Stimulated activated CD4-positive, alpha-beta T cell treated with anti-CD3 and anti-CD28 coated beads, TNF-alpha, amount 100 ng/mL, for 4 hours (primary cell): ENCODE measurements at places on chromosomes 12 and 14.

DNA sequence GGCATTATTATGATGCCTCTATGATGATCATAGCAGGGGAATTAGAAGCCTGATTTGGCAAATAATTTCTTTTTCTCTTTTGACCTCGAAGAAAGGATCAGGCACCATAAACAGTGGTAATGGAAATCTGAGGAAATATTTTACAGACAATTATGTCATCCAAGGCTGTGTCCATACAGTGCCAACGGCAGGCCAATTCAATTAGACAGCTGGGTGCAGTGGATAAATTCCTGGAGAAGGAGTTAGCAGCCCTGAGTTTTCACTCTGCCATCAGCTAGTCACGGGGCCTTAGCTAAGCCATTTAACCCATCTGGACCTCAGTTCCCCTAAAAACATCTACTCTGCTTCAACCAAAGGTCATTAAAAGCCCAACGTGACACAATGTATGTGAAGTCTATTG is 4.1 kb downstream of the TPH2 start:
- no peak for DNase-seq

GRCh38 chr14:105223770-105224544 is 24.4 kb upstream of the BTBD6 start:
- no peak for DNase-seq

GRCh38 chr14:60590991-60591414 is 58.3 kb downstream of the SIX1 start:
- DNase-seq, result no peak

DNA sequence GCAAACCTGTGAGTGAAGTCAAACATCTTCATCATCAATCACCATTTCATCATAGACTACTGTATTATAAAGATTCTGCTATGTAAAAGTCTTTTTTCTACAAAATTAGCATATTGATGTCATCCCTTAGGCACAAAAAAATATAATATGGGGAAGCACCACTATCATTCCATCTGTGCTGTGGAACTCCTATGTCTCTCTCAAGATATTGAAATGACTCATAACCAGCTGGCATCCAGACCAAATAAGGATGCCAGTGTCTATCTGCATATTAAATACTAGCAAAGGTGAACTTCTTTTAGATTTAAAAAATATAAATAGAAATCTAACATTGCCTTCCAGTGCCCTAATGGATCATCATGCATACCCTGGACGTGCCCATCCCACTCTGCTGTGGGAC is 17.9 kb upstream of the DCAF5 start:
- no peak for DNase-seq

- DNase-seq, result no peak
These were observed 10.5 kb downstream of the ZBTB1 start for GRCh38 chr14:64515053-64515452.

DNA sequence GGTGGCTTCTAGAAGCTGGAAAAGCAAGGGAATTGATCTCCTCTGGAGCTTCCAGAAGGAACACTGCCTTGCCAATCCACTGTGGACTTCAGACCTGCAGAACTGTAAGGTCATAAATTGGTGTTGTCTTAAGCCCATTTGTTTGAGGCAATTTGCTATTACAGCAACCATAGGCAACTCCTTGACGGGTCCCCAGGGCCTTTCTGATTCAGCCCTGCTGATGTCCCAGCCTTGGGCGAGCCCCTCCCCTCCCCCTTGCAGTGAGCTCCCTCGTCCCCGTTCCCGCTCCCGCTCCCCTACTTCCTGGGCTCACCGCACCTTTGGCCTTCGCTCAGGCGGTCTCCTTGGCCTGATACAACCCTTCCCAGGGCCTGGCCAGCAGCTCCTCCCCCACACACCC is 18.9 kb upstream of the DIO3 start:
- no peak for DNase-seq

GRCh38 chr14:63460680-63461369 is 82.4 kb downstream of the PPP2R5E start:
- no peak for DNase-seq

DNA sequence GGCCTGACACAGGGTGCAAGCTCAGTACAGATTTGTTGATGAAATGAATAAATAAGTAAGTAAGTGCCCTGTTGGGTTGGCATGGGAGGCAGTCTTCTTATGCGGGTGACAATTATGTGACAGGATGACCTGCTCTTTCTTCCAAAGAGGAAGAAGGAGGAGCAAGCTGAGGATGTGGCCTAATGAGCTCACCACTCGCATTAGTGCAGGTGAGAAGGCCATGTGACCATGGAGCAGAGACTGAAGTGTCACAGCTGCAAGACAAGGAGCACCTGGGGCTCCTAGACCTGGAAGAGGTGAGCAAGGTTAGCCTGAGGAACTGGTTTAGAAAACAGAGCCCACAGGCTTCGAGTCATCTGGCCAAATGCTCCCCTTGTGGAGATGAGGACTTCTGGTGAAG is 34.9 kb downstream of the LRTM2 start:
- no peak for DNase-seq

DNA sequence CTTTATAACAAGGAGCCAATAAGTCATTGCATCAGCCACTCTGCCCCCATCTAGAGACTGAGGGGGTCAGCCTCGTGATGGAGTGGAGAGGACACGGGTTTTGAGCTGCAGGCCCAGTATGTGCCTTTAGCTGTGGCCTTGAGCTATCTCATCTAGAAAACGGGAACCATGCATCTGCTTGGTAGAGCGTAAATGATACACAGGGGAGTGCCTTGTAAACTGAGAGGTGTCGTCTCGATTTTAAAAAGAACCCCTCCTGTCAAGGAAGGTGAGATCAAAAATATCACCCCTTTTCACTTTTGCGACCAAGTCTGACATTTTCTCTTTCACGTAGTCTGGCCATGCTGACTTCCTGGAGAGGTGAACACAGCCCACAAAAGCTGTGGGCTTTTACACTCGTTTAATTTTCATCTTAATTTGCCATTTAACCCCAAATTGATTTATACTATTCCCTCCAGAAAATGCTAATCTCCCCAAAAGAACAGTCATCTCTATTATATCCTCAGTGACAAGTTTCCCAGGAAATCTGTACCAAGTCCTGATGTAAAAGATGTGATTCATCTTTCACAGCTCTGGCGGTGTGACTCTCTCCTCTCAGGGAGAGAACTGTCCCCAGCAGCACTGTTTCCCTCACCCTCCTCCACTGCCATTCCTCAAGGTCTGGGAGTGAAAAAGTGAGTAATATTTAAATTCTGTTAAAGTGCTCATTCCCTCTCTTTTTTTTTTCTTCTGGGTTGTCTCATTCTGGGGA is 30.6 kb downstream of the VCPKMT start:
- DNase-seq, result no peak

DNA sequence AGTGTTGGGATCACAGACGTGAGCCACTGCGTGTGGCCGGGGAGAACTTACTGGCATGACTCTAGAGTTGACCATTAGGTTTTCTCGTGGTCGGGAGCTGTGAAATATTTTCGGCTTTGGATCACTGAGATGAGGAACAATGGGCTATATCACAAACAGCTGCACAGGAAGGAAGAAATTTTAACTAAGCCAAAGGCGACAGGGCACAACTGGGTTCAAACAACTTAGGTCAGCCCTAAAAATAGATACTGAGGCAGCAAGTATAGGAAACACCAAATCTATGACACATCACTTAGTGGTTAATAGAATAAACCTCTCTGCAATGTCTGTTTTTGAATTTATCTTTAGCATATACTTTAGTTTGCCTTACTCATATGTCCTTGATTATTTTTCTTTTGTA is 162.9 kb downstream of the LRIG3 start:
- no peak for DNase-seq

- no peak for DNase-seq
These were observed 3.9 kb downstream of the NACA start for GRCh38 chr12:56721216-56721615.

DNA sequence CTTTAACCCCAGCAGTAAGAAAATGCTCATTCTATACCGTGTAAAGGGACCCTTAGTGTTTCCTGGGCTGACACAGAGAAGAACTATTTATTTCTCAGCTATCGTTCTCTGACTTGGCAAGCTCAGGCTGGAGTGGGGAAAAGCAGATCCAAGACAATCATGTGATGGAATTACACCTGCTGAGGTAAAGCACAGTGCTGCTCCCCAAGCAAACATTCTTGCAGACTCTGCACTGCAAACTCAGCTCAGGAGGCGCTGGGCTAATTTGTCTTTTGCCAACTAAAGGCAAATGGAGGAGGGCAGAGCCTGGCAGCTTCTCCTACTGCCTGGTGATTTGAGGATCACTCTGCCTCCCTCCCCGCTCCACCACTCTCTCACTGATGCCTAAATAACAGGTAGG is 57.8 kb upstream of the FUT8 start:
- no peak for DNase-seq

- DNase-seq, result no peak
These were observed 32.4 kb upstream of the ULK1 start for GRCh38 chr12:131862084-131862441.

GRCh38 chr14:56431013-56431412 is 148.6 kb upstream of the TMEM260 start:
- DNase-seq, result no peak

GRCh38 chr12:128518644-128519043 is 251.7 kb downstream of the TMEM132C start:
- no peak for DNase-seq

GRCh38 chr14:90239139-90239538 is 17.2 kb upstream of the PSMC1 start:
- DNase-seq, result no peak

- DNase-seq, result peak; percentile 90
These were observed at the start of gene ACVR1B for GRCh38 chr12:51951199-51951842. Gene ACVR1B, plus strand, starts transcription at chr12:51951699. Its CDS starts 45 bp downstream, at chr12:51951744.

GRCh38 chr14:74684434-74684833 is 28.4 kb downstream of the AREL1 start:
- no peak for DNase-seq

DNA sequence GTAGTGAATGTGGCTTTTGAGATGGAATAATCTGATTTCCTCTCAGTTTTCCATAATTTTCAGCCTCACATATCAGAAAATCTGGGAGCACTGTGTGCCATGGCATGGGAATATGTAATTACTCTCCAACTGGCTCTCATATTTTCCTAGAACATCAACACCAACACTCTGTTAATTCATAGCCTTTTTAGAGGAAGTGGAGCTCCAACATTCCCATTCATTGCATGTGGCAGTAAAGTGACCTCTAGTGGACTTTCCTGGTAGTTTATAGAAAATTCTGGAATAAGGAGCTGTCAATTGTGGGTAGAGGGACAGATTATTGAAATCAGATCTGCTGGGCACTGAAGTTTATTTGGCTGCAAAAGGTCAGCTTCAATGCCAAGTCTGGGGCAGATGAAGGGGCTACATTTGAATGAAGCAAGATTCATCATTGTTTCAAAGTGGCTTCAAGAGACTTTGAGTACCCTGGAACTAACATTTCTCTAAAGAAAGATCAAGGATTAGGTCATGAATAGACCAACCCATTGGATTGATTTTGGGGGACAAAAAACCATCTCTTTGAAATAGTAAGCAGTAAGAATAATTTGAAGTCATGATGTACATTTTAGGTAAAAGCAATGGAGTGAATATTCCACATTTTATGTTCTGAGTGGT is 23.6 kb upstream of the USP44 start:
- no peak for DNase-seq

GRCh38 chr14:75437201-75438143 is 9.7 kb downstream of the JDP2 start:
- no peak for DNase-seq

GRCh38 chr14:50410921-50411320 is 14.2 kb upstream of the CDKL1 start:
- DNase-seq, result no peak

- no peak for DNase-seq
These were observed 46.8 kb downstream of the ATP2B1 start for GRCh38 chr12:89661706-89662330.

- no peak for DNase-seq
These were observed 13.9 kb upstream of the NUDT14 start for GRCh38 chr14:105195051-105195450.

DNA sequence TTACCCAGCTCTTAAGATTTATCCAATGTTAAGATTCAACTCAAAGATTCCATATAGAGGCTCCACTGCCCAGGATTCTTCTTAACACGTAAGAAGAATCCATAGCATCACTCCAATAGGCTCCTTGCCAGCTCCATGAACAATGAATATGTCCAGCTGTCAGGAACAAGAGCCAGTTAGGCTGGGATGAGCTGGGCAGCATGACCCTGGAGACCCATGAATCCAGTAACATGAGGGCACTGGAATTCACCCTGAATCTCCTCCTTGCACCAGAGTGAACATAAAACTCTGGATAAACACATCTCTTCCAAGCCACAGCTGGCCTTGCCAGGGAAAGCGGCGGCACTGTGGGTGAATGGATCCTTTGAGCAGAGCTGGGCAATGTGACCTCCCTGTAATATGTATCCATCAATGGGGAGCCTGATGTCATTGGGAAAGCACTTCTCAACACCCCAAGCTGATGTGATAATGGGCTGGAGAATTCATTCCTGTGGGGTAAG is 24.4 kb upstream of the TC2N start:
- DNase-seq, result no peak

DNA sequence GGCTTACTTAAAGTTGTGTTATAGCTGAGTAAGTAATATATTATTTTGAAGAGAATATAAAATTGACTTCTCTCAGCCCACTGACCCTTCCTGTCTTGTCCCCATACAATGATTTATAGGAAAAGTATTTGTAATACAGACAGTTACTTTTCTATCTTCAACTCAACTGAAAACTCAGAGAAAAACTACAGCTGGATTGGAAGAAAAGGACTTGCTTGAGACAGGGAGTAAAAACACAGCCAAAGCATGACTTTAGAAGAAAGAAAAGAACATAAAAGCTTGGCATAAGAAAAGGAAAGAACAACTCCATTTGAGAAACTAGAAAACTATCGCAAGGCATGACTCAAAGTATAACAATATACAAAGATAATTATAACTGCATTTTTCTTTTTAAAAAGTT is 57.5 kb downstream of the MSRB3 start:
- no peak for DNase-seq

GRCh38 chr14:69614592-69614991 is 3.2 kb downstream of the SUSD6 start:
- no peak for DNase-seq

- DNase-seq, result no peak
These were observed 127.2 kb downstream of the KCNA5 start for GRCh38 chr12:5170844-5171243.

DNA sequence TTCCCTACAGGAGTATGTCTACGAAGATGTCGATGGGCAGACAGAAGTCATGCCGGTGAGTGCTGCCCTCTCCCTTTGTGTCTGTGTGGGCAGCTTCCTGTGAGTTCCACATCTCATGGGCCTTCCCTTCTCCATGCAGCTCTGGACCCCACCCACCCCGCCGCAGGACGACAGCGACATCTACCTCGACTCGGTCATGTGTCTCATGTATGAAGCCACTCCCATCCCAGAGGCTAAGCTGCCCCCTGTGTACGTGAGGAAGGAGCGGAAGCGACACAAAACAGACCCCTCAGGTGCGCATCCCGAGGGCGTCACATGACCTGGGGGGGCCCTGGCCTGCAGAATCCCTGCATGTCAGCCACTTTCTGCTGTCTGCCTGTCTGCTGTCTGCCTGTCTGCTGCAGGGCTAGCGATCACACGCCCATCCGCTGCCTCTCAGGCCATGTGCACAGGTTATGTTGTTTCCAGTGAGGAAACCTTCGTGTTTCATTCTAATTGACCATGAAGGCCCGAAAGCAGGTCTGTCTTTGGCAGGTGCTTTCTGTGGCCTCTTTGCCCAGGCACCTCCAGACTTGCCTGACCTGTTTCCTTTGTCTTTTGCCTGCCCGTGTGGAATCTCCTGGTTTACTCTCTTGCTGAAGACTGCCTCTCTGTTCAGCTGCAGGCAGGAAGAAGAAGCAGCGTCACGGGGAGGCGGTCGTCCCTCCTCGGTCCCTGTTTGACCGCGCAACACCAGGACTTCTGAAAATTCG is 95.1 kb downstream of the EP400 start:
- no peak for DNase-seq

GRCh38 chr12:128803788-128804187 is 20.0 kb downstream of the SLC15A4 start:
- no peak for DNase-seq
